Spinal cord (tissue), 10 donors: ENCODE measurements at places on chromosomes 5 and 9. TPM values are rescaled to one million over a fixed set of nuclear protein-coding genes. Genes with fewer than 3 reads are reported as not detected.

- no peak for DNase-seq
Observed at GRCh38 chr5:116479776-116480675, 94.6 kb downstream of the SEMA6A start.

DNA sequence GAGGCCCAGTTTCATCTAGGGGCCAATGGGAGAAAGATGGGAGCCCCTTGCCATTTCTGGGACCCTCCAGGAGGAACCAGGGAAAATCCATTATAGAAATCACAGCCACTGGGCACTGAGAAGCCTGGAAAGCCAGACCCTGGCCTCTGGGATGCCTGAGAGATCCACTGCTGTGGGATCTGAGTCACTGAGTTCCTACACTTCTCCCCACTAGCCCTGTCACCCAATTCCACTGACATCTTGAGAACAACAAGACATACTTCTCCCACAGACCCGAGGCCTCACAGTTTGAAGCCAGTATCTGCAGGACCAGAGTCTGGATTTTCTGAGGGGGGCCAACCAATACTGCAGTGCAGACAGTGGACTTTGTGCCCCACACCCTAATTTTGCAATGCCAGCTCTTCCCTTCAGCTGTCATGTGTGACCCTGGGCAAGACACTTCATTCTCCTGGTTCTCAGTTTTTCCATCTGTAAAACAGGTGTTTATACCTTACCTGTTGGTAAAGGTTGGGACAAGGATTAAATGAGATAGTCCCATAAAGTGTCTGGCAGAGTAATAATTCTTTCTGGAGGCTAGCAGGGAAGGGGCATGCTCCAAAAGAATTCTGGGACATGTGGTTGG, 46.5 kb downstream of the CXXC5 start:
- DNase-seq = no peak

DNA sequence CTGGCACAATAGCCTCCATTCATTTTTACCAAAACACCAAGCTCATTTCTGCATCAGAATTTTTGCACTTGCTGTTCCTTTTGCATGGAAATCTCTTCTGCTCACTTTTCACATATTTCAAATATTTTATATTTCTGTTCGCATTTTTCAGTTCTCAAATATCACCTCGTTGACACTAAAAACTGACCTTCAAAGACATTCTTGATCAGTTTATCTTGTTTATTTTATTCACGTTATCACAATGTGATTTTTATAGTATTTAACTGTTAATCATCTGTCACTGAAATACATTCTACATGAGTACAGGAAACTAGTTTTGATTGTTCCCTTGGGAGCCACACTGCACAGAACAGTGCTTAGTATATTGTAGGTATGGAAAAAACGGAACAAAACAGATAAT, 29.6 kb downstream of the CDH10 start:
- no peak for DNase-seq

- no peak for DNase-seq
Observed at GRCh38 chr5:169694091-169694625, 57.1 kb downstream of the DOCK2 start.

ACTBL2 gene
- not detected for total RNA-seq
